ENCODE measurements at places on chromosomes 3 and 15. TPM values are rescaled to one million over a fixed set of nuclear protein-coding genes. Genes with fewer than 3 reads are reported as not detected.

DNA sequence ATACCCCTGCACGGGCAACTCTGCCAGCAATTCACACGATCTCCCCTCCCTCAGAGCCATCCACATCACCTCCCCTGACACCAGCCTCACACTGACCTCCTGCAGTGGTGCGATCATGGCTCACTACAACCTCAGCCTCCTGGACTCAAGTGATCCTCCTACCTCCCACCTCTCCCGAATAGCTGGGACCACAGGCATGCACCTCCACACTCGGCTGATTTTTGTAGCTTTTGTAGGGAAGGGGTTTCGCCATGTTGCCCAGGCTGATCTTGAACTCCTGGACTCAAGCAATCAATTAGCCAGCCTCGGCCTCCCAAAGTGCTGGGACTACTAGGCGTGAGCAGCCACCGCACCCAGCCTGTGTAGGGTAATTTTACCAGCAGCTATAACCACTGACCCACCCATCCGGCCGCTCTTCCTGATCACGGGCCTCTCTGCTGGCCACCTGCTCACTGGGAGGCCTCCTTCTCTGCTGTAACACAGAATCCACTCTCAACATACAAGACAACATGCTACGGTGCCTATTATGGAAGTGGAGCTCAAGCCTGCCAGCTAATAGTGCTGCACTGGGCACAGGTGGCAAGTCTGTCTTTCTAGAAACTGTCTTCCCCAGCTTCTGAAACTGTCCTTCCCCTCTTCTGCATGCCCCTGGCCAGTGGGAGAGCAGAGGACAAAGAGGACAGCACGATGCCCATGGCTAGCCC, 4.6 kb downstream of the GP9 start:
- no peak for DNase-seq

GRCh38 chr3:111616417-111617105, 21.4 kb upstream of the ZBED2 start:
- no peak for DNase-seq

DNA sequence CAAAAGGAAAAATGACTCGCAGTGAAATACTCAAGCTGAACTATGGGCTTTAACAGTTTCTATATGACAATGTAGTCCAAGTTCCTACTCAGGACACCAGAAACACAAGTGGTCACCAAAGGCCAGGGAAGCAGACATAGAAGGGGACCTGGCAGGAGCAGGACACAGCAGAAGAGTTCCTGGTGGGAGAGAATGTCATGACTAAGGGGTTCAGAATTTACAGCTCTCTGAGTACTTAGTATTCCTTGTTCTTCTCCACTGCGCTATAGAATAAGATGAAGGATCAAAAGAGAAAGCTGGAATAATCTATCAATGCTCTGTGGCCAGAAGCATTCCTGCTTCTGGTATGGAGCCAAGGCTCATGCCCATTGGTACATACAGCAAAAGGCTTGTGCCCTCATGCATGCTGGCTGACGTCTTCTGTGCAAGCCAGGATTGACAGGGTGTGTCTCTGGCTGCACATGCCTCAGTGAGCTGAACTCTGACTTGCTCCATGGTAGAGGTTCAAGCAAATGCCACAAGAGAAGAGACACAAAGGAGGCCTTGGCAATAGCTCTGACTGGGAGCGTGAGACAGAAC, 128.7 kb upstream of the SLC2A2 start:
- DNase-seq, result no peak

GRCh38 chr15:58095415-58095814, 29.9 kb upstream of the ALDH1A2 start:
- DNase-seq, result no peak

- no peak for DNase-seq
These were observed 235.4 kb downstream of the EBLN2 start for GRCh38 chr3:73296859-73297258.

GRCh38 chr3:11724615-11725339, 81.1 kb upstream of the VGLL4 start:
- DNase-seq, result no peak

GRCh38 chr3:4889896-4890295, 89.3 kb upstream of the BHLHE40 start:
- no peak for DNase-seq

DNA sequence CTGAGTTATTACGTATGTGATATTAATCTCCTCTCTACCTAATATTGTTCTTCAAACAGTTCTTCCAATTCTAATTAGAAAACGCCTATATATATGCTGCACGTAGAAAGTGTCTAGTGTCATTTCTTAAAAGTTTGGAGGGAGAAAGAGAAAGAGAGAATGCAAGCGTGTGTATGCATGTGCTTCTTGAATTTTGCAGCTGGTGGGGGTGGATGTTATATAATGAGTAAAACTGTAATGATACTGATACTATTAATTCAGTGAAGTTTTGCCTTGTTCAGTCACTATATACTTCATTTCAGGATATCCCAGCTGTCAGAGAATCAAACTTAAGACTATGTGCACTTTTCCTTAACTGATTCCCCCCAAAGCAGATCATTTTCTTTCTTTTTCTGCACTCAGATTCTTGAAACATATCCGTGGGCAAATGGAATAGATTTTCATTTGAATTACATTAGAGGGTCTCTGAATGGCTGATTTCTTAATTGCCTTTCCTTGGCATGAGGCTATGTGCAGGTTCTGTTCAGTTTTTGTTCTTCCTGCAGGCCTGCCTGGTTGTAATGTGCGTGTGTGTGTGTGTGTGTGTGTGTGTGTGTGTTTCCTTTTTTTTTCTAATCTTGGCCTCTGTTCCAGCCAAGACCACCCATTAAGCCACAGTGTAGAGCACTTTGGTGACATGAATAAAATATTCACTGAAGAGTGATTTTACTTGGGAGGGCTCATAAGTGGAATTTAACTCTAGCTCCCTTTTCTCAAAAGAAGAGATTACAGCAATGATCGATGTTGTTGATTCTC, 617.5 kb downstream of the RBMS3 start:
- peak; percentile 18 for DNase-seq

DNA sequence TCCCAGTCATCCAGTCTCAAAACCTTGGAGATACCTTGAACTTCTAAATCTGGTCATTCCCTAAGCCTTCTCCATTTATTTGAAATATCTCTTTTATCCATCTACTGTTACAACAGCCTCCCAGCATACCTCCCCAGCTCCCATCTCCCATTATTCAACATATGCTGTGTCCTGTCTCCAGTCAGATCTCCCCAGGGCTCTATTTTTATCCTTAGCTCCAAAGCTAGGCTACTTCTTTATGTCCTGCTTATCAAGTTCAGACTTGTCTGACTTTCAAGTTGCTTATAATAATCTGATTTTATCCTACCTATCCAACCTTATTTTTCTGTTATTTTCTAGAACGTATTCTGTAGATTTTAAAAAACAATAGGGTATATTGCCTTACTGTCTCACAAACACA, 44.2 kb downstream of the IQGAP1 start:
- DNase-seq, result no peak

GRCh38 chr15:100314809-100315400, 26.9 kb downstream of the ADAMTS17 start:
- DNase-seq, result no peak

DNA sequence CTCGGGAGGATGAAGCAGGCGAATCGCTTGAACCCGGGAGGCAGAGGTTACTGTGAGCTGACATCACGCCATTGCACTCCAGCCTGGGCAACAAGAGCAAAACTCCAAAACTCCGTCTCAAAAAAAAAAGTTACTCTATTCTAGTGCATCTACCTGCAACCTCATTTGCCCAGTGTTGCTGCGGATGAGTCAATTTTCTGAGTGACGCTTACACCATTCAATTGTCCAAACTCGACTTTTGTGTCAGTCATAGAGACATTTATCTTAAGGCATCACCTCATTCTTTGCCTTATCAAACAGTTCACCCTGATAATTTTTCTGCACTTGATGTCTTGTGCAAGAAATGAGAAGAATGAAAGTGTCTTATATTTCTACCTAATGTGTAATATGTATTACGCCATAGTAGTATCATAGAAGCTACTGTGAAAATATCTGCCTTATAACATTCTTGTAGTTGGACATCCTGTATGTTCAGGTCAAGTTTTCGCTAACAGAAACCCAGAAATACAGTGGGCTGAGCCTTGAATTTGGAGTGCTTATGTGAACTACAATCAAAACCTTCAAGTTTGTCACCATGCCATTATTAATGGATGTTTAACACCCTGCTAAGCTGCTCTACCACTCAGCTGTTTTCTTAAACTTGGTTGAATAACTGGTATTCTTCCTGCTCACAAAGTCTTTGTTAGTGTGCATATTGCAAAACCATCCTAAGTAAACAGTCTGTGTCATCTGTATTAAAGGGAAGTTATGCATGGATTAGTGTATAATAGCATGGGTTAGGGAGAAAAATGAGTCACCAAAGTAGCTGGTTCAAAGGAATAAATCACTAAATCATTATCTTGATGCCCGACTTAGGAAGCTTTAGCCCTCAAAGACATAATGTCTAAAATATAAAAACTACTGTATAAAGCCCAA, 531.0 kb upstream of the NR2F2 start:
- no peak for DNase-seq

DNA sequence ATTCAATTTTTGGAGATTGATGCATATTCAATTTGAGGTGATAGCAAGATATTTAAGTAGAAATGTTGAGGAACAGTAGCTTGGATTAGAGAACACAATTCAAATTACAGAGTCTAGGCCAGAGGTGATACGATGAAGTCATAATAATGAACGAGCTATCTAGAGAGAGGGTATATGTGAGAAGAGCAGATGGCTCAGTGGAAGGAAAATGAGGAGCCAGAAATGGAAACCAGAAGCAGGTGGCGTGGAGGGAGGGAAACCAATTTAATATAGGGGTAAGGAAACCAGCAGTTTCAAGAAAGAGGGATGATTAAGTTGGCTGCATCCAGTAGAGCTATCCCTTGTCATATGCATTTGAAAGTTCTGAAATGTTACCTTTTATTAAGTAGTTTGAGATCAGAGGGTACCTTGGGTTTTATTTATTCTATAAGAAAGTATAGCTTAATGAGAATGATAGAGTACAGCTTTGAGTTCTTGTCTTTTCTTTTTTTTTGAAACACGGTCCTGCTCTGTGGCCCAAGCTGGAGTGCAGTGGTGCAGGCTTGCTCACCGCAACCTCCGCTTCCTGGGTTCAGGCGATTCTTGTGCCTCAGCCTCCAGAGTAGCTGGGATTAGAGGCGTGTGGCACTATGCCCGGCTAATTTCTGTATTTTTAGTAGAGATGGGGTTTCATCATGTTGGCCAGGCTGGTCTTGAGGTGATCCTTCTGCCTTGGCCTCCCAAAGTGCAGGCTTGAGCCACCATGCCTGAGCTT, 22.1 kb downstream of the NCK1 start:
- no peak for DNase-seq

DNA sequence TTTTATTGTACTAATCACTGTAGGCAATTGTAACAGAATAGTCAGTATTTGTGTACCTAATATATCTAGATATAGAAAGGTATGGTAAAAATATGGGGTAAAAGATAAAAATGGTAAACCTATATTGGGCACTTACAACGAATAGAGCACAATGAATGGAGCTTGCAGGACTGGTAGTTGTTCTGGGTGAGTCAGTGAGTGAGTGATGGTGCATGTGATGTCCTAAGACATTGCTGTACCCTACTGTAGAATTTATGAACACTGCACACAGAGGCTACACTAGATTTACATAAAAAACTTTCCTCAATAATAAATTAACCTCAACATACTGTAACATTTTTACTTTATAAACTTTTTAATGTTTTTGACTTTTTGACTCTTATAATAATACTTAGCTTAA, 274.3 kb upstream of the PPP2R3A start:
- DNase-seq, result no peak

DNA sequence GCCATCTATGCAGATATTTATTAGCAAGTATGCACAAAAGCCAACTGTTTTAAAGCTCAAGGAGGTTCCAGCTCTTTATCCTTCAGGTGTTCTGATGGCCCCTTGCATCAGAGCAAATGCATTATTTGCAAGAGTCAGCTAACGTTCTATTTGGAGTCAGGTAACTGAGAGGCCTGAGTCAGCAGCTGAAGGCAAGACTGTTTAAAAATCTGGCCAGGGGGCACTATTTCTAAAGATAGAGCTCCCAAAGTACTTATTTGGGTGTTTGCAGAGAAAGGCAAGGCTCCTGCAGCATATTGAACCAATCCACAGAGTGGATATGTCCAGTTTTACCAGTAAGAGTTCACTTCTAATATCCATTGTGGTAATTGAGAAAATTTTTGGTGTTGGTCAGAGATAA, 146.1 kb downstream of the LRTM1 start:
- no peak for DNase-seq

DNA sequence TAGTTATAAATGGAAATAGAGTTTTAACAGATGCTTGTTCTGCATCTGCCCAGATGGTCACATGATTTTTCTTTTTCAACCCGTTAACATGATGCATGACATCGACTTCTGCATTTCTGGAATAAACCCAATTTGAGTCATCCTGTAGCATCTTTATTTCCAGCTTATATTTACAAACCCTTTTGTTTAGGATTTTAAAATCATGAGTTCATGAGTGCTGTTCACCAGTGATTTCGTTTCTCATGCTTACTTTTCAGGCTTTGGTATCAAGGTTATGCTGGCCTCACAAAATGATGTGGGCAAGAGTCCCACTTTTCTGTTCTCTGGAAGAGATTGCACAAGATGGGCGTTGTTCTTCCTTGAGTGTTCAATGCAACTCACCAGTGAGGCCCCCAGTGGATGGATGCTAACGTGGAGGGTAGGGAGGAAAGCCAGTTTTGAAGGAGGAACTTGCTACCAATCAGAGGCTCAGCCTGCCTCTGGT, 5.2 kb downstream of the HRH1 start:
- DNase-seq, result no peak

Gene LXN
- total RNA-seq, result 9.1 TPM

Gene B4GALT4
- total RNA-seq, result 13.5 TPM

Gene IL12A
- 0.56 TPM for total RNA-seq

Gene SERPINI2
- total RNA-seq, result 0.25 TPM

Gene C3orf52
- 13.2 TPM for total RNA-seq

Gene ELL3
- total RNA-seq, result 16.9 TPM

Gene NUP210
- 44.0 TPM for total RNA-seq
